ENCODE measurements at places on chromosomes 6 and 20.

DNA sequence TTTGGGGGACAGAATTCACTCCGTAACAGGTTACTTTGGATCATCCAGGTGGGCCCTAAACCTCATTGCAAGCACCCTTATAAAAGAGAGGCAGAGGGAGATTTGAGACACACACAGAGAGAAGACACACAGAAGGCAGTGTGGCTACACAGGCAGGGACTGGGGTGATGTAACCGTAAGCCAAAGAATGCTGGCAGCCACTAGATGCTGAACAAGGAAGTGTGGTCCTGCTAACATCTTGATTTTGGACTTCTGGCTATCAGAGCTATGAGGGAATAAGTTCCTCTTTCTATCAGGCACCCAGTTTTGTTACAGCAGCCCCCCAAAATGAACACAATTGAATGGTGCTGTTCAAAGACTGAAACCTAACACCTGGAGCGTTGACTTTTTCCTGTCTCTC, 191.3 kb upstream of the MYLIP start:
- DNase-seq: no peak

GRCh38 chr20:25686081-25687067, 10.3 kb downstream of the ZNF337 start:
- DNase-seq: no peak

DNA sequence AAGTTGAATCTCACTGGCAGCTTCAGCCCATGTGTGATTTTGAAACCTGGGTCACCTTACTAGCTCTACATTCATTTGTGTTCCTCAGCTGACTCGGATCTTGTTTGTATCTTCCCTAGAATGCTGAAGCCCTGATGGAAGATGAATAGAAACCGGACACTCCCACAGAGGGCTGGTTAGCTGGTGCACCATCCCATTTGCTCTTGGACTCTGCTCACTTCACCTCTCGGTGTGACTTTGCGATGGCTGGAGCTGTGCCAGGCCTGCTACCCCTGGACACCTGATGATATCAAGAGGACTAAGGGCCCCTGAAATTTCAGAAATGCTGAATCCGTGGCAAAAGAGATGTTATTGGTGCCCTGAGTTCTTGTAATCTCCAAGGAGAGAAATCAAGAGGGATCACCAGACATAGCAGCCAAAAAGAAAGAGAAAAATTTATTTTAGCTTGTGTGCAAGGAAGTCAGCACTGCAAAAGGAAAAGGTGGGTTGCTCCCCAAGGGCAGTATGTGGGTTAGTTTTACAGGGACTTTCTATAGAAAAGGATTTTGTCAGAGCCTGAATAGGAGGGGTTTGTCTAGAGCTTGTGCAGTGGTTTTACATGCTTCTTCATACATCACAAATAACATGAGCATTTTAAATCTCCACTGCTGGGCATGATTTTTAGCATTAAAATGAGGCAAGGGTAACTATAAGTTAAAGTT, 426.3 kb upstream of the NOX3 start:
- peak; percentile 44 for DNase-seq

DNA sequence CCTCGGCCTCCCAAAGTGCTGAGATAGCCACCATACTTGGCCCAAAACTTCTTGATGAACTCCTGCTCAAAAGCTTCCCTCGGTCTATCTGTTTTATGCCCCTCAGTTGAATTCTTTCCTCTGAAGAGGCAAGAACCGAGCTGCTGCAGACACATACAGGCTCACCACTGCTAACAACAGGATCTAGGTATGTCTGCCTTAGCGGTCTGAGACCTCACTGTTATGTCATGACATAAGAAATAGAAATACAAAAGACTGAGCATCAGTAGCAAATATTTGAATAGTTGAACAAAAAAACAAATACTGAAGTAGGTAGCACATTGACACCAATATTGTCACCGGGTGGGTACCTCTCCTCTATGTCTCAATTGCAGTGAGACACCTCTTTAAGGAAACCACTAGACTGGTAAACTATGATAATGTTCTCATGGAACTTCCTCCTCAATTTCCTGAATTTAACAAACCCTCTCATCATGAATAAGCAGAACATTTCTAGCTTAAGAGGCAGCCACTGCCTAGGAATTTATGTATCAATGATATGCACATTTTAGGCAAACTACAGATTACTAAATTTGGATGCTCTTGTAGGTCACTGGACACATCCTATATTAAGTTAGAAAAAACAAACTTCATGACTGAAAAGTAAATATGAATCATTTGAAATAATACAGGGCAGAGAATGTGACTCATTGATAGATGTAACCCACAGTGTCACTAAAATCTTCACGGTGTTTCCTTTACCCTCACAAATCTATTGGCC, 9.4 kb upstream of the STXBP5 start:
- DNase-seq: peak; percentile 22

- no peak for DNase-seq
Observed at GRCh38 chr6:111088668-111089003, 1.3 kb downstream of the SLC16A10 start.

- no peak for DNase-seq
Observed at GRCh38 chr20:3248993-3249347, 10.0 kb upstream of the SLC4A11 start.

- DNase-seq: peak; percentile 59
Observed at GRCh38 chr6:111992851-111993250, 61.1 kb upstream of the CCN6 start.

DNA sequence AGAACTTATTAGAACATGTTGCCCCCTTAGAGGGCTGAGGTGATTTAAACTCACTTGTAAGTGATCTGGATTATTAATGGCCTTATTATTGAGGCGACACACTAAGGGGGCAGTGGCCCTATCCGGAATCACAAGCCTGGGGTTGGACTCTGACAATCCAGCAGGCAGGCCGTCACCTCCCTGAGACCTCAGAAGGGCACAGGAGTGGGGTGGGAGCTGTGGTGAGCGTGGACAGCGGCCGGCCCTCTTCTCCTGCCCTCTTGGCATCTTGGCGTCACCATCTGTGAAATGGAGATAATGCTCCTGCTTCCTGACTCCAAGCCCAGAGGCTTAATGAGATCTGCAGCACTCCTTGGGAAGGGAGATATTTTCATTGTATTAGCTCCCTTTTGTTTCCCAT, 15.6 kb upstream of the UQCC2 start:
- DNase-seq: no peak

GRCh38 chr6:153503810-153504209, 372.7 kb upstream of the RGS17 start:
- no peak for DNase-seq

- DNase-seq: no peak
Observed at GRCh38 chr20:61875221-61875885, 190.3 kb downstream of the TAF4 start.

DNA sequence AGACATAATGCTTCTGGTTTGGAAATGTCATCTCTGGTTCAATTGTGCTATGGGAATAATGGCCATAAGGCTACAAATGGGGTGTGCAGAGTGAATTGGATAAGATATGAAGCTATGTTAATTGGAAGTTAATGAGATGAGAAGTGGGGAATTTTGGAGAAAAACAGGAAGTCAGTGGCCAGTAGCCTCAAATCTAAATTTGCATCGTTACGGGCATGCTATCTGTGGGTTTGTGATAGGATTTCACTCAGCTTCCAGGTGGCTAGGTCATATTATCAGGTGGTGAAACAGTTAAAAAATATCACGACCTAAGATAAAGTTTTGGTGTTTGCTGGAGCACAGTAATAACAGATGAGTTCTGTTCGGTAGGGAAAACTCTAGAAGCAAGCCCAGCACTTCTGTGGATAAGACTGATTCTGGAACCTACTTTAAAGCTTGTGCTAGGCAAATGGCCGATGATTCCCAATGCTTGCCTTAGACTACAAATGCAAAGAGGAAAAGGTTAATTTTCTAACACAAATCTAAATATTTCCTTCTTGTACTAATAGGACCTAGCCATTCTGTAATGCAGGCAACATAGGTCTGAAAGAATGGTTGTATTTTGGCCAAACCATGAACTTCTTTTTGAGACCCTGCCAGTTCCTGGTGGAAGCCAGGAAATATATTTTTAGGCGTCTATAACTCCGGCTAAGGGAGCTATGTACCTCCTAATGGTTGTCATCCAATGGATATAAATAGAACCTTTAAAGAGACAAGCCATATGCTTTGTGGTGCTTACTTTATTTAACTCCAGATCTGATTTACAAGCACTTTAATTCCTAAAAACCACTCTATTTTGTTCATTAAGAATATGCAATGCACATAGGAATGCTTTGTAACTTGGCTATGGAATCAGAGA, 111.0 kb downstream of the PLCB1 start:
- no peak for DNase-seq

DNA sequence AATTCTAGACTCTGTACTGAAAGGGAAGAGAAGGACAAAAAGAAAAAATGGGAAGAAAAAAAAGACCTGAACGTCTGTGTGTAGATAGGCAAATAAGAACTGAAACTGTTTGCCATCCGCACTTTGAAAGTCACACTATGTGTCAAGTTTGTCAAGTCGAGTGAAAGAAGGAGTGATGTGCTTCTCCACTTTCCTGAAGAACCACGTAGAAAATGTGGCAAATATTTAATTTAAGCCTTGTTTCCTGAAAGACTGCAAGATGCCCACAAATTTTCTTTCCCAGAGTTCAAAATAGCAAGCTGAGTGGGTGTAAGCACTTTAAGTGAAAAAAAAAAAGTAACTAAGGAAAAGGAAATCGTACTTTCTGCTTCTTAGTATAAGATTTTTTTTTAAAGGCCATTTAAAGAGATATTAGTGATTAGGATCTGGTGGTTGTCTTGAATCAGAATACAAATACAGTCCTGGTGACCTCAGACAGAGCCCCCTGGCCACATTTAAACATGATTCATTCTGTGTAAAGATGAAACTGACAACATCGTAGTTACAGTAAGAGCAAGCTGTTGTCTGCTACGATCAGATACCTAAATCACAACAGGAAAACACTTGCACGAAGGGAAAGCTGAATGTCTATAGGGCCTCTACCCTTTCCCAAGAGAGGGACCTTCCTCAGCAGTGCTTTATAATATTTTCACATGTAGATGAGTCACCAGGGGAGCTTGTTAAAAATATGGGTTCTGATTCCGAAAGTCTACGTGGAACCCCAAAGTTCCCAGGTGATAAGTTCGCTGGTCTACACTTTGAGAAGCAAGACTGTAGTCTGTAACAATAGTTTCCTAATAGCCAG, 102.3 kb downstream of the HIVEP2 start:
- peak; percentile 91 for DNase-seq

DNA sequence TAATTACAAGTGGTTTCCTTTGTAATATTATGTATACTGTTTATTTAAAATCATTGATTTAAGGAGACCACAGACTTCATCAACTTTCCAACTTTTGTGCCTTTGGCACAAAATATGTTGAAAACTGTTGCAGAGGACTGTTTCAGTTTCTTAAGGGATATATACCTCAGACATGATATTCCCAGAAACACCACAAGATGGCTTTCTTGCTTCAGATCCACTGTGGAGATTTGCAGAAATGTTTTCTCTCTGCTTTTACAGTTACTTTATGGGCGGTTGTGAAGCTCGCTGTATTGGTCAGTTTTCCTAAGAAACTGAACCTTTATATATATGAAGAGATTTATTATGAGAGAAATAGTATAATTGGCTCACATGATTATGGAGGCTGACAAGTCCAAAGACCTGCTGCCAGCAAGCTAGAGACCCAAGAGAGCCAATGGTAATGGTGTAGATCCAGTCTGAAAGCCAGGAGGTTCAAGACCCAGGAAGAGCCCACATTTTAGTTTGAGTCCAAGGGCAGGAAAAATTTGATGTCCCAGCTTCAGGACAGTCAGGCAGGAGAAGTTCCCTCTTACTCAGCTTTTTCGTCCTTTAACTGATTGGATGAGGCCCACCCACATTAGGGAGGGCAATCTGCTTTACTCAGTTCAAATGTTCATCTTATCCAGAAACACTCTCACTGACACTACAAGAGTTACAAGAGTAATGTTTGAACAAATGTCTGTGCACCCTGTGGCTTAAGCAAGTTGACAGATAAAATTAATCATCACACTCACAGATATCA, 12.8 kb downstream of the ME1 start:
- peak; percentile 49 for DNase-seq

DNA sequence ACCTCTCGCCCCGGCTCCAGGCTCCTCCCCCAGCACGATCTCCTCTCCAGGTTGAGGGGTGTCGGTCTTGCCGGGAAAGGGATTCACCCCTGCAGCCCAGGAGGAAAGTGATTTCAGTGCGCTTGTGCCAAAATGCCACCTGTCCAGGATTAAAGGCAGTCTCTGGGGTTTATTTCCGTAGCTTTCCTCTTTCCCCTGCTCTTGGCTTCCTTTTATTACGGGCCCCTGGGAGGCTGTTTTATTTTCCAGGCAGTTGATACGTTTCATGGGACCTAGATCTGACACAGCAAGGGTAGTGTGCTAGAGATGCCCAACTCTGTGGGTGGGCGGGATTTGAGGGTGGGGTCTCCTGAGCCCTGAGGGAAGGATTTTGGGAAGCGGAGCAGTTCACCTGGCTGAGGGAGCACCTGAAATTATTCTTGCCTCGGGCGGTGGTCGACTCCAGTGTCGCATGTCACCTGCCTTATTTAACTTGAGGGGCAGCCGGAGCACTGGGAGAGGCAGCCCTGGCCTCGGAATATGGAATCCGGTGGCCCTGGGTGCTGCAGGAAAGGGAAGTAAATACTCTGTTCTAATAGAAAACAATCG, 9.5 kb upstream of the NKX2-2 start:
- no peak for DNase-seq

DNA sequence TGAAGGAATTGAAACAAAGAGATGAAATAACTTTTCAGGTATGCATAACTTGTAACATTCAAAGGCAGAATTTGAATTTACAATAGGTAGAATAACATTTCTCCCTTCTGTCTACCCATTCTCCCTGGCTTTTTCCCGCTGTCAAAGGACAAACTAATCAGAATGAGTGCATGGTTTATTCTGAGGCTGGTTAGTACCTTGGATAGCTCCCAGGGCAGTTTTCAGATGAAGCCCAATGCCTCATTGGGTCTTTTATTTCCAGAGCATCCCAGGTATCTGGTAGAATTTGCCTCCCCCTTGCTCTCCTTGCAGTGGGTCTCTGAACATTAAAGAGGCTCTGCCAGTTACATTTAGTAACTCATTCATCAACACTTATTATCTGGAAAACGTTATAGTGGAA, 665.5 kb downstream of the BCKDHB start:
- peak; percentile 18 for DNase-seq

GRCh38 chr6:1908784-1909183, 299.1 kb downstream of the FOXC1 start:
- peak; percentile 79 for DNase-seq

DNA sequence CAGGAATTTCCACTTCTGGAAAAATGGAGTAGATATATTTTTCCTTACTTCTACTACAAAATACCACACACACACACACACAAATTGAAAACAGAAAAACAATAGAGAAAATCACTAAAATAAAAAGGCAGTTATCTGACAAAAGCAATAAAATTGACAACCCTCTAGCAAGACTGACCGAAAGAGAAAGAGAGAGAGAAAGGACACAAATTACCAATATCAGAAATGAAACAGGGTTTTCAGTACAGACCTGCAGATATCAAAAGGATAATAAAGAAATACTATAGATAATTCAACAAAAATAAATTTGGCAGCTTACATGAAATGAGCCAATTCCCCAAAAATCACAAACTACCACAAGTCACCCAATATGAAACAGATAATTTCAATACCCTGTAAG, 104.7 kb downstream of the OPRM1 start:
- no peak for DNase-seq
